ENCODE measurements at places on chromosomes 3 and 15.

DNA sequence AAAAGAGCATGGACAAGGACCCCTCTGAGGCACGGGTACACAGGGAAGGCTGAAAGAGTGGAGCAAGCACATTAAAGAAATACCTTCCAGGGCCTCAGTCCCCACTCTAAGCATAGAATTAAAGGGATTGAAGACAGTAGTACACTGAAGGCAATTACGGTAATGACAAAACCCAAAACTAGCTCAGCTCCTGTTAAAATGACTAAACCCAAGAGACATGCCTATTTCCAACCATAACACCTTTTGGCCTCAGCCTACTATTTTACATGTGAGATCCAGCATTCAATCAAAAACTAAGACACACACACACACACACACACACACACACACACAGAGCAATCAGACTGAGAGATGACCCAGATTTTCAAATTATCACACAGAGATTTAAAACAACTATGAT is 19.8 kb downstream of the MAP4 start:
- no peak for DNase-seq

GRCh38 chr15:34223904-34224596 is 766 bp upstream of the EMC4 start:
- no peak for DNase-seq

GRCh38 chr3:37872413-37873160 is 10.9 kb downstream of the CTDSPL start:
- no peak for DNase-seq

DNA sequence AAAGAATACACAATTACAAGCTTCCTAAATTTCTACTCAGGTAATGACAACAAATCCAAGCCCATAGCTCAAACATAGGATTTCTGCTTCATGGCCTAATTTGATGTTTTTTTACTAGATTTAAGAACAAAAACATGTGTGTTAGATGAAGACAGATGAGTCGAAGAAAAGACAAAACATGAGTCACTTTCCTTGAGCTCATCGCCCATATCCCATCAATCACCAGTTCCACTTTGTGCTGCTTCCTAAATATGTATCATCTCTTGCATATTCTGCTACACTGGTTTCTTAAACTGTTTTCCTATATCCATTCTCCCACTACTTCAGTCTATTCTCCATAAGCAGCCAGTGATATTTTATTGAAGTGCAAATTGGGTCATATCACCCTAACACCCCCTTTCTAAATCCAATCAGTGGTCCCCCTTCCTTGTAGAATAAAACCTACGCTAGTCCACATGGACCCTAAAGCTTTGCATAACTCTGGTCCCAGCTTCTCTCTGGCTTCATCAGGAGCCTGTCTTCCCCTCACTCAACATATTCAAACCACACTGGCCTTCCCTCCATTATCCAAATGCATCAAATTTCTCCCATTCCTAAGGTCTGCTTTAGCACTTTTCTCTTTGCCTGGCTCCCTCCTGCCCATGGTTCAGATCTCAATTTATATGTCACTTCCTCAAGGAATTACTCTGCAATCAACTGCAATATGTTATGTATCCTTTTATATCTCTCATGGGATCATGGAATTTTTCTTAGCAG is 1033.9 kb downstream of the FHIT start:
- no peak for DNase-seq

- no peak for DNase-seq
These were observed 18.1 kb upstream of the SMCO1 start for GRCh38 chr3:196533260-196533681.

DNA sequence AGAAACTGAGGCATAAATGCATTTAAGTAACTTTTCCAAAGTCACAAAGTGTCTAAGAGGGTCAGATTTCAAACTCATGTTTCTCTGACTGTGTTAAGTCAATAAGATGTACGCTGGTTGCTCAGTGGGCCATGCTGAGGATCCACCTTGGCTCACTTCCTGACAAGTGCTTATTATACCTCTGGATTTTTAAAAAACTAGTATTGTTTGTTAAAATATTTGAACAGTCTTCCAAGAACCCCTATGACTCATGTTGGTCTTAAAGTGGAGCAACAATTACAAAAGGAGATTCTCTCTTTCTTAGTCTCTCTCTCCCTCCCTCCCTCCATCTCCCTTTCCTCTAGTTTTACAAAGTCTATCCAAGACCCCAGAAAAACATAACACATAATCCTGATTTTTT is 1050.2 kb downstream of the AGBL1 start:
- no peak for DNase-seq

DNA sequence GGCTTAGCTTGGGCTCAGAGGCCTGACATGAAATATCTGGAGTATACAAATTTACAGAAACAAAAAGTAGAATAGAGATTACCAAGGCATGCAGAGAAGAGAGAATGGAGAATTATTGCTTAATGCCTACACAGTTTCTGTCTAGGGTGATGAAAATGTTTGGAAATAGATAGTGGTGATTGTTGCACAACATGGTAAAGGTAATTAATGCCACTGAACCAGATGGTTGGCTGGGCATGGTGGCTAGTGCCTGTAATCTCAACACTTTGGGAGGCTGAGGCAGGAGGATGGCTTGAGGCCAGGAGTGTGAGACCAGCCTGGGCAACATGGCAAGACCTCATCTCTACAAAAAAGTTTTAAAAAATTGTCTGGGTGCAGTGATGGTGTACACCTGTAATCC is 46.6 kb upstream of the OSBPL11 start:
- DNase-seq, result no peak

Measured in HTR-8/SVneo (cell line).